ENCODE measurements at places on chromosomes 1 and 21.

GRCh38 chr1:28078680-28079626 is 9.5 kb downstream of the EYA3 start:
- DNase-seq, result no peak

DNA sequence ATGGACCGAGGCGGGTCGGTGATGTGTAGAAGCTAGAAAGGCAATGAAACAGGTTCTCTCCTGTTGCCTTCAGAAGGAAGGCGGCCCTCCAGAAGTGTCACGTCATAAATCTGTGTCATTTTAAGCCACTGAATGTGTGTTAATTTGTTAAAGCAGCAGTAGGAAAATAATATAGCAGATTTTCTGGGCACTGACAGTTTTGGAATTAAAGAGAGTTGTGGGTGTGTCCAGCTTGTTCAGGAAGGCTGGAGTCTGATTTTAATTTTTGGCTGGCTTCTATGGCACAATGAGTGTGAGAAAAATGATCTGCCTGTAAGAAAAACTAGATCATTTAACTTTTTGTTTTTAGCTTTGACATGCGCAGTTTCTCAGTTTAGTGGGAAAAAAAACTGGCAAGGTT is 177.3 kb downstream of the EDEM3 start:
- DNase-seq, result no peak

GRCh38 chr1:89464008-89464407 is 60.6 kb upstream of the LRRC8B start:
- no peak for DNase-seq

GRCh38 chr1:112935461-112936111 is 20.4 kb downstream of the SLC16A1 start:
- no peak for DNase-seq

DNA sequence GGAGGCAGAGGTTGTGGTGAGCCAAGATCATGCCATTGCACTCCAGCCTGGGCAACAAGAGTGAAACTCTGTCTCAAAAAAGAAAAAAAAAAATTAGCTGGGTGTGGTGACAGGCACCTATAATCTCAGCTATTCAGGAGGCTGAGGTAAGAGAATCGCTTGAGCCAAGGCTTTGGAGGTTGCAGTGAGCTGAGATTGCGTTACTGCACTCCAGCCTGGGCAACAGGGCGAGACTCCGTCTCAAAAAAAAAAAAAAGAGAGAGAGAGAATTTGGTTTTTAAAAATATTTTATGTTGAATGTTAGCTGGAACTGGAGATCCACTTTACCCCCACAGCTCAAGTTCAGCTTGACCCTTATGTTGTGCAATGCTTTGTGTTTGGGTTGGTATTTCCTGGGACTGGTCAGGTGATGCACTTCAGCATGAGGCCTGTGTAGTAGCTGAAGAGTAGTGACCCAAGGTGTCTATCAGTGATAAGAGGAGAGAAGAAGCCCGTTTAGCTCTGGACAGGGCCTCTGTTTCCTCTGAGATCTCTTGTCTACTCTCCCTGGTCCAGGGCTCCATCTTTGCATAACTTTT is 36.8 kb upstream of the MACF1 start:
- DNase-seq, result no peak

DNA sequence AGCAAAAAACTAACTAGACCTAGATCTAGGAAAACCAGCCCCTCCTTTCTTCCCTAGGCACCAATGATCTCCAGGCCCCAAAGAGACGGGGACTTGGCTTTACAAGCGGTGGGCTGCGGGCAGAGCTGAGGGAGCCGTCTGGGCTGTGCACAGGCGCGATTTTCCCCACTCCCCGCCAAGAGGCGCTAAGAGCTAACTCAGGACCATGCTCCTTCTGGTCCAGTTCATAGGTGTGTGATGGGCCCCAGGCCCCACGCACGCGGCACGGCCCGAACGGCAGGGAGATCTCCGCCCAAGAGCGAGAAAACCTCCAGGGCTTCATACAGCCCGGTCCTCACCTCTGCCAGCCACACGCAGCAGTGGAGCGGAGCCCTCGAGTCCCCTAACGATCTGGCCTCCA is 7.5 kb upstream of the GPR153 start:
- no peak for DNase-seq
